Aortic smooth muscle cell (primary cell): ENCODE measurements at places on chromosomes 12 and 14. TPM values are rescaled to one million over a fixed set of nuclear protein-coding genes. Genes with fewer than 3 reads are reported as not detected.

TSHR gene
- total RNA-seq = not detected in 2 replicates

SMOC1 gene
- total RNA-seq = 0.19 and 0.40 TPM in 2 replicates

RPL10L gene
- not detected in 2 replicates for total RNA-seq

MOK gene
- 7.0 and 7.6 TPM in 2 replicates for total RNA-seq

CEBPE gene
- not detected in 2 replicates for total RNA-seq

CHGA gene
- not detected in 2 replicates for total RNA-seq

ASCL1 gene
- not detected in 2 replicates for total RNA-seq

NTF3 gene
- 4.4 and 11.1 TPM in 2 replicates for total RNA-seq

GNB3 gene
- 1.6 and 1.8 TPM in 2 replicates for total RNA-seq

ZNF891 gene
- 0.79 and 0.87 TPM in 2 replicates for total RNA-seq

AMN gene
- not detected in 2 replicates for total RNA-seq

ADAM21 gene
- 0.50 and 1.2 TPM in 2 replicates for total RNA-seq

ITGA5 gene
- 213 and 260 TPM in 2 replicates for total RNA-seq

TSPAN8 gene
- total RNA-seq = 99.4 and 200 TPM in 2 replicates
